ENCODE measurements at places on chromosomes 2 and 18.

- DNase-seq: no peak
Observed at GRCh38 chr2:197268786-197269584, 41.6 kb downstream of the ANKRD44 start.

DNA sequence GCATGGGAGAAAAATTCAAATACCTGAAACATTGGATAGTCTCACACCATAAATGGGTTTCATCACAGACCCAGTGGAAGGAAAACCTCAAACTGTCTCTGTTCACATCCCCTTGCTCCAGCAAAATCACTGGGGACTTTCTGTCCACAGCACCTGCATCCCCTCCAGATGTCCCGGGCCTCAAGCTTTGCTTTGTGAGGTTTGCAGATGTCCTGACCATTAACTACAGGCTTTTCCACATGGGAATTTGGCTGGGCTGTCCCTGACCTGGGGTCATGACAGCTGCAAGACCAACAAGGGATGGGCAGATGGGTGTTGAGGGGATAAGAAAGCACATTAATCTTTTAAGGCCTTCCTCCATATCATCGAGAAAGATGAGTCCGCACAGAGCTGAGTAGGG, 427.9 kb downstream of the TXNL1 start:
- no peak for DNase-seq

DNA sequence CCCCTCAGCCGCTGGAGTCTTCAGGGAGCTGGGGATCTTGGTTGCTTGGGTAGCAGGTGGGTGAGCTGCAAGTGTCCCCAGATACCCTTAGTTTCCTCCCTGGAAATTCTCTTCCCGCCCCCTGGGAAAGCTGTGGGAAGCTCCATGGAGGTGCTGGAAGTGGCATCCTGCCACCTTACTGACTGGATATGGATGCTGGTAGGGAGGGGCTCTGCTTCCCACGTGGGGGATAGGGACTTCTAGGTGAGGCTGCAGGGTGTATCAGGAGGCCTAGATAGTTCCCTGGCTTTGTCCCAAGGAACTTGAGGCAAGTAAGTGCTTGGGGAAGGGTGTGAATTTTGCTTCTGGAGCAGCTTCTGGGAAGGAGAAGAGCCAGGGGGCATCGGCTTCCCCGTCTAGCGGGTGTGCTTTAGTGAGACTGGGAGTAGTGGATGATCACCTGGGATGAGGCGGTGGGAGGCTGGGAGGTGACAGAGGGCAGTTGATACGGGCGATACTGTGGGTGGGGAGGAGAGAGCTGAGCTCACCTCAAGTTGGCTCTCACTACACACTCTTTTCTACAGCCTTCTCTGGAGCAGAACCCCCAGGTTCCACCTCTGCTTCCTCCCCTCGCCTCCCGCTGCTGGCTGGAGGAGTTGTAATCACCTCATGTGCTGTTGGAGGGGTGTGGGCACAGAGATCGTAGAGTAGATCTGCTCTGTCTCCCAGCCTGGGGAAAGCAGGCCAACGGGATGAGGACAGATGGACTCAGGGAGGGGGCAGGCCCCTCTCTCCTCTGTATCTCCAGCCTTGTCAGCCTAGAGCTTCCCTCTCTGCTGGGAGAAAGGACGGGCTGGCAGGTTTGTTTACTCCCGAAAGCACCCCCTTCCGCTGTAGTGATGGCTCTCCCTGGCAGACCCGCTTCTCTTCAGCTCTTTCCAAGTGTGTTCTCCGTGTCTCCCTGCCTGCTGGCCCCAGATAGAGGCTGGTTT, 19.8 kb downstream of the TET3 start:
- DNase-seq: no peak

DNA sequence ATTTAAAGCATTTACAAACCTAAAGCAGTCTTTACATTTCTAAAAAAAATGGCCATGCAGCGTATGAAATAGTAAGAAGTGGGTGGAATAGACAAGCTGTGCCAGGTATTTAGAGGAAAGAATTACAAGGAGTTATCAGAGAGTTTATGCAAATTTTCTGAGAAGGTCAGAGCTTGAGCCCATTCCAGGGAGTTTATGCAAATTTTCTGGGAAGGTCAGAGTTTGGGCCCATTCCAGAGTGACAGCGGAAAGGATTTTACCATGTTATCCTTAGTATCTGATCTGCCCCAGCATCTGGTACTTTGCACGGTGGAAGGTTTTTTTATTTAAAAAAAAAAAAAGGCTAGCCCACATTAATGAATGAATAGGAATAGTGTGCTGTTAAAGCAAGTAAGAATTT, 1.4 kb upstream of the DOK6 start:
- no peak for DNase-seq

GRCh38 chr2:16607301-16607700, 58.3 kb downstream of the CYRIA start:
- no peak for DNase-seq

DNA sequence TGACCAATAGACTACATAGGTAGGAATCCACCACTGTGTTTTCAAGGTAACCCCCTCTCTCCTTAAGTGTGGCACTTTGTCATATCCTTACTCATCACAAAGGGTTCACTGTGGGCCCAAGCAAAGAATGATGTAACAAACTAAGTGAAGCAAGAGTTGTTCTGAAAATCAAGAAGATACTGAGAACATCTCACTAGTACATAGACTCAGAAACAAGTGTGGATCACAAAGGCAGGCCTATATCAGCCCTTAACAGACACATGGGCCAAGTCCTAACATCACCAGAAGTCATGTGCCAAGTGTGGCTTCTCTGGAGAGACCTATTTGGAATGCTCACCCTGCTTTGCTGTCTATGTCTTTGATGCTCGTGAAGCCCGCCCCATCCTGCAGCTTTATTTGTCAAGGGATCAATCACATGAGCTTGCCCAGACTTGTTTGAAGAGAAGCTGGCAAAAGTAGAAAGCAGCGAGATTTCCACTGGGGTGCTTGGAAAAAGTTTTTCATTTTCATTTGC, 131.2 kb upstream of the TTC39C start:
- no peak for DNase-seq

- no peak for DNase-seq
Observed at GRCh38 chr18:74183130-74183529, 34.8 kb downstream of the TIMM21 start.

DNA sequence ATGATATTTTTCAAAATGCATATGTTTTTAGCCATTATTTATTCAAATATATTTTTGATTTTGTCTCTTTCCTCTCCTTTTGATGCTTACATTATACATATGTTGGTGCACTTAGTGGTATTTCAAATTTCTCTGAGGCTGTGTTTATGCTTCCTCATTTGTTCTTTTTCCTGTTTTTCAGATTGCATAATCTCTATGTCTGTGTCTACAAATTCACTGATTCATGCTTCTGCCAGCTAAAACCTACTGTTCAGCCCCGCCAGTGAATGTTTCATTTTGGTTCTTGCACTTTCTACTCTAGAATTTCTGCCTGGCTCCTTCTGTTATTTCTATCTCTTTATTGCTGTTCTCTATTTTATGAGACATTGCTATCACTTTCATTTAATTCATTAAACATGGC, 951.7 kb upstream of the CNTNAP5 start:
- no peak for DNase-seq

- DNase-seq: no peak
Observed at GRCh38 chr2:199989822-199990221, 34.4 kb downstream of the MAIP1 start.

DNA sequence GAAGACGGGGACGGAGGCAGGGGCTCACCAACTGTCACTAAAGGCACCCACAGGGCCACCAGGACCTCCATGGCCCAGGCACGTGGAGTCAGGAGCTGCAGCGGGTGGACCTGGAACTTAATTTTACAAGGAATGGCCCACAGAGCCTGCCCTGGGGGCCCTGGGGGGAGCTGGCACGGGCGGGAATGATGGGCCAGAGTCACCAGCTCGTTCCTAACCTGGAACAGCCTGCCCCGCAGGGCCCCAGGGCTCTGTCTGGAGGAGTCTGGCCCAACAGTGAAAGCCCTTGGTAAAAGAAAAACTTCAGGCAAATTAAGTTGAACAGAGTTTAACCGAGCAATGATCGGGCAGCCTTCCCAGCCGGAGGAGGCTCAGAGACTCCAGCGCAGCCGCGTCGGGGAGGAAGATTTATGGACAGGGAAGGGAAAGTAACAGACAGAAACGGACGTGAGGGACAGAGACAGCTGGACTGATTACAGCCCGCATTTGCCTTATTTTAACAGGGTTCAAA, 118.4 kb upstream of the TMEM18 start:
- DNase-seq: peak; percentile 13

GRCh38 chr2:99200076-99200800, 19.3 kb downstream of the MRPL30 start:
- DNase-seq: no peak

GRCh38 chr2:173734797-173735196, 230.4 kb downstream of the SP3 start:
- no peak for DNase-seq

DNA sequence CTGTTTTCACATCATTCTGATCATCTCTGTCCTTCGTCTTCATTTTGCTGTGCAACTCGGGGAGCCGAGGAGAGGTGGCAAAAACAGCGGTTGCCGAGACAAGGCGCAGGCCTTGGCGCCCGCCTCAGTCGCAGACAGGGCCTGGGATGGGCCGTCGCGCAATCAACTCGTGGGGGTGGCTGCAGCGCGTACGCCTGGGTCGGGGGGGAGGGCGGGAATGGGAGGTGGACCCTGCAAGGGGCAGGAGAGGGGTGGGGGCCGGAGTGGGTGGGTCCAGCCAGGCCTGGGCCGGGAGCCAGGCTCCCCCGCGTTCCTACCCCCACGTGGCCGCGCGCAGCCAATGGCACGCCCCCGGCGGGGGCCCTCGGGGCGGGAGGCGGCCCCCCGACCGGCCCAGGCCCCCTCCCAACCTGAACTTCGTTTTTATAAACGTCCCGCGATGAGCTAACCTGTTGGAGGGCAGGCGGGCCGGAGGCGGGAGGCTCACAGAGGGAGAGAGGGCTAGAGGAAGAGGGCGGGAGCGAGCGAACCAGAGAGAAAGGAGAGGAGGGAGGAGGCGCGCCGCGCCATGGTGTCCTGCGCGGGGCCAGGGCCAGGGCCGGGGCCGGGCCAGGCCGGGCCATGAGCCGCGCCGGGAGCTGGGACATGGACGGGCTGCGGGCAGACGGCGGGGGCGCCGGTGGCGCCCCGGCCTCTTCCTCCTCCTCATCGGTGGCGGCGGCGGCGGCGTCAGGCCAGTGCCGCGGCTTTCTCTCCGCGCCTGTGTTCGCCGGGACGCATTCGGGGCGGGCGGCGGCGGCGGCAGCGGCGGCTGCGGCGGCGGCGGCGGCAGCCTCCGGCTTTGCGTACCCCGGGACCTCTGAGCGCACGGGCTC, at the start of gene HOXD13:
Gene HOXD13 (plus strand): TSS at position 452 of the 875 bp plus-strand sequence. CDS start 170 bp downstream, at position 622.
- no peak for DNase-seq

DNA sequence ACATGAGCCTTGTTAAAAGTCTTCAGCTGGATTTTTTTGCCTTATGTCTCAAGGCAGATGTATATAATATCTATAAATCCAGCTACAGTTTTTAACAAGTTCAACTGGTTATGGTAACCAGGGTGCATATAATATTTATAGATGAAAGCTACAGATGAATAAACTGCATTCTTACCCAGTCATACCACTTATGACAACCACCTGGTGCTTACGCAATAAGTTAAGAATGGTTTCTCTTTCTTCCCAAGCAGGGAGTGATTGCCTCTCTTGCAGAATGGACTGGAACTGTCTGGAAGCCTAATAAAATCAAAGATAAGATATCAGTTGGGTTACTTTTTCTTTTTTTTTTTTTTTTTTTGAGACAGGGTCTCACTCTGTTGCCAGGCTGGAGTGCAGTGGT, 19.6 kb downstream of the DHX57 start:
- no peak for DNase-seq

GRCh38 chr2:238906936-238907716, 59.2 kb downstream of the TWIST2 start:
- DNase-seq: no peak

Measured in skeletal muscle cell (primary cell).